ENCODE measurements at places on chromosomes 12 and 14.

DNA sequence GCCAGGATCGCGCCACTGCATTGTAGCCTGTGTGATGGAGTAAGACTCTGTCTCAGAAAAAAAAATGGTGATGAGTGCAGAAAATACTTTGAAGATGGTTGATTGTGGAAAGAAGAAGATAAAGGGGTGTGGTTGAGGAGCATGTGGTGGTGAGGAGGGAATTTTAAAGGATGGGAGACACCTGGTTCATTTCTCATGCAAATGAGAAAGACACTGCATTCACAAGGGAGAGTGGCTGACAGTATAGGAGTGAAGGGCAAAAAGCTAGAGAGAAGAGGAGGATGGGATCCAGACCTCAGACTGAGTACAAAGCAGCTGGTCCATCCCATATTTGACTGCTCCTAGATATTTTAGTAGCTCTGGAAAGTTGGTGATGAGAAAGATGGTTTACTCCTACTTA, 206.0 kb downstream of the SNAPC1 start:
- DNase-seq: no peak

- no peak for DNase-seq
Measured at GRCh38 chr12:50032854-50033581, 7.7 kb upstream of the RACGAP1 start.

- DNase-seq: no peak
Measured at GRCh38 chr12:47886510-47887240, 18.1 kb downstream of the VDR start.

- peak; percentile 31 for DNase-seq
Measured at GRCh38 chr12:6914947-6915788, 788 bp downstream of the ENO2 start.

DNA sequence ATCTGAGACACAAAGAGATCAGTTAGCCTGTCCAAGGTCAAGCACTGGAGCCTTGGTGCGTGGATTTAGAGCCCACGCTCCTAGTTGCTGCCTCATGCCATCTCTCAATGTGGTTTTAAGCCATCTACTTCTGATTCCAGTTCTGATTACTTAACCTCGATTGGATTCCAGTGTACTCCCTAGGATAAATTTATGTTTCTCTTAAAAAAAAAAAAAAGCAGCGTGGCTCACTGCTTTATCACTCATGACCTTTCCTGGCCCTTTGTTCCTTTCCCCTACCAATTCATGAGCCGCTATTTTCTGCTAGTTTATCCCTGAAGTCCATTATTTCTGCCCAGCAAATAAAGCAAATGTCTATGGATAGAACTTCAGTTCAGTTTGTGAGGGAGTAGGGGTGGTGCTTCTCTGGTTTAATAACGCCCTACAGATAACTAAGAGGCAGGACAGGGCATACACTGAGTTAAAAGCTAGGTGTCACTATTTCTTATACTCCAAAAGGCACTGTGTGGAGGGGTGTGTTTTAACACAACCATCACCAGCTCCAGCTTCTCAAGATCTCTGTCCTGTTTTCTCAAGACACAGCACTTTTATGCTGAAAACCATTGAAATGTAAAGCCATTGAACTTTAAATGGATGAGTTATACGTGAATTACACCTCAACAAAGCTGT, 9.8 kb upstream of the PARP11 start:
- peak; percentile 50 for DNase-seq

DNA sequence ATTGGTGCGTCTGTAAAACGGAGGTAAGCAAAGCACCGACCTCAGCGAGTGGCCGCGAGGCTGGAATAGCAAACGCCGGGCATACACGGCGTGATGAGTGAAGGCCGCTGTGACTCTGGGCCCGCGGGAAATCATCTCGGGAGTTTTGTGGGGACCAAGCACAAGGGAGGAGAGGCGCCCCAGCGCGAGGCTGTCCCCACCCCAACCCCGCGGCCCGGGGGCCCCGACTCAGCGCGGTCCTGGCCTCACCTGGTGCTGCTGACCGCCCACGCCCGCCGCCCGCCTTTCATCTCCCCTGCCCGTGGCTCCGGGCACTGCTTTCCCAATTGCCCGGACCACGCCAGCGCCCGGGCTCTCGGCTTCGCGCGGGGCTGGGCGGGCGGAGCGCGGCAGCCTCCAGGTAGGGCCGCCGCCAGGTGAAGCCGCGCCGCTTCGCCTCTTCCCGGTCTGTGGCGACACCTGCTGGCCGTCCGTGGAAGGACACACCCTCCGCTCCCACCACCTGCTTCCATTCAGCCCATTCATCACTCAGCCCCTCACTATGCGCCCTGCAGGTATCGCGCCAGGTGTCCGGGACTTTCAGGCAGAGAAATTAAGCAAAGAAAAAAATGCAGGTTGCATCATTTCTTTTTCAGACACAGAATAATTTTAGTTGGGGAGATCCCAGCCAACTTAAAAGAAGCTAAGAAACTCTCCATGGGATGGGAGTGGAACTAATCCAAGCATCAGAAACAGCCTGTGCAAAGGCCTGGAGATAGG, 360.4 kb downstream of the MED13L start:
- DNase-seq: peak; percentile 64

- DNase-seq: no peak
Measured at GRCh38 chr14:89690139-89690538, 264.4 kb downstream of the EFCAB11 start.

DNA sequence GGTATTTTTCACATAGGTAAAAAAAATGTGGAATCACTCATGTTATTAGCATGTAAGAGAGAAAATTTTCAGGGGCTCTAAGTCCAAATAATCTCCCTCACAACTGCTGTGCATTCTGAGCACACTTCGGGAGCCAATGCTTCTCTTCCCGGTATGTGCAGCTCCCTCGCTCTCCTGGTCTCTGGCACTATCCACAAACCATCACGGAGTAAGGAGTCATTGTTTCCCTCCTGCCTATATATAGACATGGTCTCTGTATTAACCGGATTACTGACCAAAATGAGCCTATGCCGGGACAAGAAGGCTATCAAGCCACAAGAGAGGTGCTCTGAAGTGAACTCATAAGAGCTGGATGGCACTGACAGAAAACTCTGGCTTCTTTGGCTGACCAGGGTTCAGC, 13.4 kb downstream of the HECTD4 start:
- no peak for DNase-seq

DNA sequence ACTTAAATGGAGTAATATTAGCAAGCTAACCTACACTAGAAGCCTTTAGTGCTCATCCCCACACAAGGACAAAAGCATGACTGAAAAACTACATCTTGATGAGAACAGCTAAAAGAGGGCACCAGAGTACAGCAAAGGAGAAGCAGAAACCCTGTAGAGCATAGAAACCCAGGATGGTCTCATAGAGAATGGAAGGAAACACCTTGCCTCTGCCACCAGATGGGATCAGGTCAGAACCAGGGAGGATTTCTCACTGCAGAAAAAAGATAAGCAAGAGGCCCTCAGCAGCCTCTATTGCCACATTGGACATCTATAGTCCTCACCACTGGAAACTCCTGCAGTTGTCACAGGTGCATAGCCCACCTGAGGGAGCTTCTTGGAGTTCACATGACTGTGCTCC, 13.6 kb upstream of the ZNF705A start:
- DNase-seq: no peak

DNA sequence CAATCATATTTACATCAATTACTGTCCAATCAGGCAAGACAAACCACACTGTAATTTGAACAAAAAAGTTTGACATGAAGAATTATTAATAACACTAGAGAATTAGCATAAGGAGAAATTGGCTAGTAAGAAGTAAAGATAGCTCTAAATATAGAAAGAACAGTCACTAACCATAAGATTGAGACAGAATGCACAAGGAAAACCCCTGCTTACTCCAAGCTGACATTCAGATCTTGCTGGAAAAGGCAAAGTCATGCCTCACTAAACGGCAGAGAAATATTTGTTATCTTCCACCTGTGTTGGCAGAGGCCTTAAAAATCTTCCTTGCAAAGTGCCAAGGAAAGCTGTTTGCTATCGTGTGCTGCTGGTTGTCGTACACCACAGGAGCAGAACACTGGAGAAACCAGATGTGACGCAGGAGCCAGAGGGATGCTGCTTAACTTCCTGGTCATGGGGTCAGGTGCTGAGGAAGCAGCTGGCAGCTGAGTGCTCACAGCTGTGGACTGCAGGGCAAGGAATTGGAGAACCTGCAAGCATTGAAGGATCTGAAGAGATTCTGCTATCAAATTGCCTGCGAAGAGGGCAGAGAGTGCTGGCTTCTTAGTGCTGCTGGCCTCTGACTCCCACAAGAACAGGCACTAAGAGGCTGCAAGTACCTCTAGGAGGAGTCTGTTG, 1323.3 kb downstream of the LRFN5 start:
- no peak for DNase-seq

DNA sequence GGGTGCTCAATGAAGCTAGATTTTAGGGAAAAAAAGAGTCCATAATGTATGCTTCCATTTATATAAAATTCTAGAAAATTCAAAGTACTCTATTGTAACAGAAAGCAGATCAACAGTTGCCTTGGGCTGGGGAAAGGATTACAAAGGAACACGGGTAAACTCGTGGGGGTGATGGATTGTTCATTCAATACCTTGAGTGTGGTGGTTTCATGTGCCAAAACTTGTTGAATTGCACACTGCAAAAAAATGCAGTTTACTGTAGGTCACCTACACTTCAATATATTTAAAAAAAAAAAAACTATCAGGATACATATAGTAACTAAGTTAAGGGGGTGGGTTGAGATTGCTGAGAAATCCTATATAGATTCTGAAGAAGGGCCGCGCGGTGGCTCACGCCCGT, 33.6 kb downstream of the PAWR start:
- no peak for DNase-seq

GRCh38 chr12:13104409-13104808, 942 bp upstream of the GSG1 start:
- DNase-seq: no peak

DNA sequence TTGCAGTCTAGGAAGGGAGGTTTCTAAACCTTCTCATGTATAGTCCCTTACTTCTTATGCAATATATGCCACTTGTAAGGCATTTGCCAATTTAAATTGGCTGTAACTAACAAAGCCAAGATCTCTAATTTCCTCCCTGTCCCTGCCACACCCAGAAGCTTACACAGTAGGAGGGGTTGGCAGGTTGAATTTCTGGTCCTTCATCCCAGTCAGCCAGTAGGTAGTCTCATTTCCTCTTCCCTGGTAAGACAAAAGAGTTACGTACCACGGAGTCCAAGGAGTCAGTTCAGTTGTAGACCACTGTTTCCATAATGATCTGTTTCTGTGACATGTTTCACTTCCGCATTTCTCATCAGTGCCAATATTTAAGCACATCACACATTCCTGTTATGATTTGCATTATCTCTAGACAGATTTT, 47.0 kb upstream of the PLBD1 start:
- peak; percentile 8 for DNase-seq

- DNase-seq: no peak
Measured at GRCh38 chr12:94326727-94327126, 132.9 kb downstream of the CEP83 start.

GRCh38 chr12:52818388-52818787, 4.5 kb upstream of the KRT4 start:
- no peak for DNase-seq

GRCh38 chr12:67952787-67953186, 36.5 kb upstream of the IFNG-AS1 start:
- no peak for DNase-seq

GRCh38 chr14:59239022-59239421, 50.6 kb downstream of the DAAM1 start:
- no peak for DNase-seq

DNA sequence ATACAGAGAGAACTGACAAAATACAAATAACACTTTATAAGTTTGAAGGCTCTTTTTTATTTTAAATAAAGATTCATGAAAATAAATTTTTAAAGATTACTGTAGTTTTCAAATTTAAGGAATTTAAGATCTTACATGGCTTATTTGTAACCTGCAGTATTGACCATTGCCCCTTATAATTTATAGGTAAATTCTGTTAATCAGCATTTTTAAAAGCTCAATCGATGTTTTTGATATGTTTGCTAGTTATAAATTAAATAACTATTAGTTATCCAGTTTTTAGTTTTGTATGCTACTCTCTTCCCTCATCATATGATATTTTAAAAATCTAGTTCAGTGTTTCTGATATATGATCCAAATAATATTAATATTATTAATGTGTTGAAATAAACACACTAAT, 109.9 kb downstream of the MON2 start:
- no peak for DNase-seq

GRCh38 chr12:109356577-109356976, 8.9 kb downstream of the MYO1H start:
- DNase-seq: no peak

DNA sequence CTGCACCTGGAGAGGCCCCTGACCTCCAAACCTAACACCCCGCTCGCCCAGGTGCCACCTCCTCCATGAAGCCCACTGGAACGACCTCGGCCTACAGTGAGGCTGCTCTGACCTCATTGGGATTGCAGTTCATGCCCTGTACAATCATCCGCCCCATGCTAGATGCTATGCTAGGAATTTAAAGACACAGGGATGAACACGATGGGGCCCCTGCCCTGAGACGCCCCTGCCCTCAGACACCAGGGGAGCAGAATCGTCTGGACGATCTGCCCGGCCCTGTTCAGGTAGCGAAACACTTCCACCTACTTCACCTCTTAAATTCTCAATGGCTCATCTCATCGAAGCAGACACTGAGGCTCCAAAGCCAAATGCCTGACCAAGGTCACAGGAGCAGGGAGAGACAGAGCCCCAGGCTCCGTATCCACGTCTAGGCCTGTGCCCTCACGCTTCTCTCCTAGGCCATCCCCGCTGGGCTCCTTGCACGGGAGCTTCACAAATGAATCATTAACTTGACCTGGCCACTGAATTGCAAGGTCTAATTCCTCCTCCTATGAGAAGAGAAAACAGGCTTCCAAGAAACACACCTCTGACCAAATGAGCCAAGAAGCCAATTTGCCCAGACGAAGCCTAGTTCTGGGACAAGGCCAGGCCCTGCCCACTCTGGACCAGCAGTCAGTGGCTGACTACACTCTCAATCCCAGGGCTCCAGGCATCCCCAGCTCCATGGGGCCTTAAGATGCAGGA, 35.2 kb downstream of the SCARB1 start:
- DNase-seq: no peak

DNA sequence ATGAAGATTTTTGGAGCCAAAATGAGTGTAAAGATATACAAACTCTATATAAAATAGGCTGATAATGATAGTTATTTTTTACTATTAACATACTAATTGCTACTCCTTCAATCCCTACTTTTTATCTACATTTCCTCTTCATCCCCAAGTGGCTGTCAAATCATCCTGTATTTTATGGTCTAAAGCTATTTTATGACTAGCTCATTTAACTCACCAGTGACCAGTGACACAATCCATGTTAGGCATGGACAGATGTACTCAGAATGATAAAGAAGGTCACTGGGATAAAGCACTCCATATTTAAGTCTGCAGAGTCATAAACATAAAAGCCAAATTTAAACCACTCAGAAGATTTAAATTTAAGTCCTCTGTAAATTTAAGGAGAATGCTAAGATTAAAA, 183.0 kb downstream of the MED13L start:
- DNase-seq: no peak

DNA sequence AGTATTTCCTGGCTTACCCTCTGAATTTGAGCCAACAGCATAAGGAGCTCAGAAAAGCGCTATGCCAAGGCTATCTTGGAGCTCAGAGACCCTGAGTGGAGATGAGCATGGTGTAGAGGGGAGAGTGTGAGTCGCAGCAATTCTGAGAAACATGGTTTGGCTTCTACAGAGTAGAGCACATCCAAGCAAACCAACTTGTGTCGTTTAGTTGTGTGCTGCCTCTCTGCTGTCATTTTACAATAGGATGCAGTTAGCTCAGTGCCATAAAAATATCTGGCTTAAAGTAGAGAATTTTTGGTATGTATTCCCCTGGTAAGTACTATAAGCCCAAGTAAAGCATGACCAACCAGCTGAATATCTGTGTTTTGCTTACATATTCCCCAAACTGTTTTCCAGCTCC, 249.2 kb downstream of the TRHDE start:
- no peak for DNase-seq

Data from CD4-positive, alpha-beta T cell treated with Interleukin-17A for 1 hour (primary cell).